ENCODE measurements at places on chromosomes 5 and 9.

GRCh38 chr5:1648806-1649205 lies 125.0 kb upstream of the LPCAT1 start:
- DNase-seq: no peak

- no peak for DNase-seq
These were observed 66.9 kb upstream of the GLIS3 start for GRCh38 chr9:4366591-4367330.

DNA sequence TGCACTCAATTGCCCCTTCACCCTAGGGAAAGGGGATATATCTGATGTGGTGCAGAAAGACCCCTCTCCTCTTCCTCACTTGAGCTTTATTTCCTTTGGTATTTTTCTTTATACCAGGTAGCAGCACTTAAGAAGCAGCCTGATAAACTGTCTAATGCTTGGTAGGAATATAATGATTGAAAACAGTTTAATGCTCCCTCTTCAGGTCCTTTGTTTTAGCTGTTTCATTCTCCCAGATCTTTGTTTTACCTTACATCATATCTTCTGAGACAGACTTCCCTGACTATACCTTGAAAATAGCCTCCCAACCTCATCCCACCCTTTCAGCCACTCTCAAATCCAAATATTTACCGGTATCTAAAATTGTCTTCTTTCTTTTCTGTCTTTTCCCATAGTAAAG lies 87.9 kb downstream of the NUDT12 start:
- no peak for DNase-seq

GRCh38 chr5:151080613-151081430 lies at the start of gene TNIP1:
TSS of gene TNIP1 (minus strand) at chr5:151081034. CDS start at chr5:151065095, 15,939 bp downstream.
- DNase-seq: peak; percentile 89

DNA sequence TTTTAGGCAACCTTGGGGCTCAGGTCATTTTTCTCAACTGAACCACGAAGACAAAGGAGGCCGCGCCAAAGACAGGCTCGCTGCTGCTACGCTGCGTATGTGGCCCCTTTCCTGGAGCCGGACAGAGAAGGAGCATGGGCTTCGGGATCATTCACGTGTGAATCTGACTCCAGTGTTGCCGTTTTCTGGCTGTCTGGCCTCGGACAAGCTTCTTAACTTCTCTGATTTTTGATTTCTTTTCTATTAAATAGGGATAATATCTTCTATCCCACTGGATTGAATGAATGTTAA lies 50.8 kb upstream of the ZNF366 start:
- DNase-seq: no peak
